ENCODE measurements at places on chromosomes 11 and 22. TPM values are rescaled to one million over a fixed set of nuclear protein-coding genes. Genes with fewer than 3 reads are reported as not detected.
A peak's percentile ranks its signal among the peaks of the same experiment; 100 is the strongest.

The MAP6 gene
- total RNA-seq = 0.17 TPM

- DNase-seq = no peak
Measured at GRCh38 chr11:78032090-78032489, 9.0 kb upstream of the KCTD14 start.

The CYB561A3 gene
- total RNA-seq = 39.3 TPM

- DNase-seq = no peak
Measured at GRCh38 chr11:30282289-30282631, 40.6 kb upstream of the ARL14EP start.

- peak; percentile 56 for DNase-seq
Measured at GRCh38 chr11:69700278-69701140, 3.3 kb downstream of the FGF19 start.

DNA sequence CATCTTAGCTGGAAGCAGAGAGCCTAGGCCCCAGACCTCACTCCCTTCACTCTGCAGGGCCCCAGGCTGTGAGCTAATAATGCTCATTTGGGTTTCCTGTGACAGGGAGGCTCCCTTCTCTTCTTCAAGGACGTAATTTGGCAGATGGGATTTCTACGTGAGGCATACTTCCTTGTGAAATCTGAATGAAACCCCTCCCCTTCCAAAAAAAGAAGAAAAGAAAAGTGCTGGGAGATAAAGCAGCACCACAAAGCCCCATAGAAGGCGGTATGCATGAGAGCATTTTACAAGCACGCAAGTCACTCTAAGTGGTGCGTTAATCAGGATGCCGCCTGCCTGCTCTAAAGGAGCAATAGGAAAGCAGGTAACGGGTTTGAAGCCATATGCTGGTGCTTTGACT lies 5.7 kb downstream of the P2RX3 start:
- no peak for DNase-seq

- no peak for DNase-seq
Measured at GRCh38 chr11:34856251-34856650, 59.9 kb downstream of the APIP start.

- peak; percentile 98 for DNase-seq
Measured at GRCh38 chr11:2825889-2826678, 59.5 kb downstream of the CDKN1C start.

DNA sequence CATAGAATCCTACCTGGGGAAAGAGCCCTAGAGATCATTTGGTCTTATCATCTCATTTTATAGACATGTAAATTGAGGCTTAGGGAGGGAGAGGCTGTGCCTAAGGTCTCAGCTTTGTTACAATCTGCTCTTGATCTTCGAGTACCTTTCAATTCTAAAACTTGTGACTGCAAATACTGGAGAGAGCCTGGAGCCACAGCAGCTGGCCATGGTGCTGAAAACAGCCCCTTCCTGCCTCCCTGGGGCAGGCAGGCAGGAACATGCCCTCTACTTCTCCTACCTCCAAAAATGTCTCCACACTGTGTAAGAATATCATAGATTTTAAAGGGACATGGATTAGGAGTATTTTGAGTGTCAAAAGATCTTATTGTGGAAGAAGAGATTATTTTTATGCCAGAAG lies 52.2 kb downstream of the C22orf42 start:
- peak; percentile 17 for DNase-seq

The CDCA5 gene
- total RNA-seq = 3.0 TPM

The ARRB1 gene
- total RNA-seq = 6.2 TPM

DNA sequence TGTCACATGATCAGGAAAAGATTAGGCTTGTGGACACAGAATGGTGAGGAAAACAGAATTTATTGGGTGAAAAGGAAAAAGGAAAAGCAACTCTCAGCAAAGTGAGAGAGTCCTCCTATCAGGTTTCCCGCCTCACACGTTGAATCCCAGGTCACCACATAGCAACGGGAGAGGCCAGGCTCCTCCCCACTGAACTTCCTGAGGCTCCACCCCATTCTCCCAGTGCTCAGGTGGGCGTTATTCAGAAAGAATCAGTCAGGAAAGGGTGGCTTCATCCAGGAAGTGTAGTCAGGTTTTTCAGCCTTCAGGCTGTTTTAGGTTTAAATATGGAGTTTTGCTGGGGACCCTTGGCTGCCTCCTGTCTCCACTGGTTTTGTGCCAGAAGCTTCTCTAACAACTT lies 66.9 kb downstream of the SPON1 start:
- no peak for DNase-seq

The SLC22A8 gene
- not detected for total RNA-seq

GRCh38 chr11:91231226-91231625 lies 993.4 kb upstream of the FAT3 start:
- peak; percentile 6 for DNase-seq

DNA sequence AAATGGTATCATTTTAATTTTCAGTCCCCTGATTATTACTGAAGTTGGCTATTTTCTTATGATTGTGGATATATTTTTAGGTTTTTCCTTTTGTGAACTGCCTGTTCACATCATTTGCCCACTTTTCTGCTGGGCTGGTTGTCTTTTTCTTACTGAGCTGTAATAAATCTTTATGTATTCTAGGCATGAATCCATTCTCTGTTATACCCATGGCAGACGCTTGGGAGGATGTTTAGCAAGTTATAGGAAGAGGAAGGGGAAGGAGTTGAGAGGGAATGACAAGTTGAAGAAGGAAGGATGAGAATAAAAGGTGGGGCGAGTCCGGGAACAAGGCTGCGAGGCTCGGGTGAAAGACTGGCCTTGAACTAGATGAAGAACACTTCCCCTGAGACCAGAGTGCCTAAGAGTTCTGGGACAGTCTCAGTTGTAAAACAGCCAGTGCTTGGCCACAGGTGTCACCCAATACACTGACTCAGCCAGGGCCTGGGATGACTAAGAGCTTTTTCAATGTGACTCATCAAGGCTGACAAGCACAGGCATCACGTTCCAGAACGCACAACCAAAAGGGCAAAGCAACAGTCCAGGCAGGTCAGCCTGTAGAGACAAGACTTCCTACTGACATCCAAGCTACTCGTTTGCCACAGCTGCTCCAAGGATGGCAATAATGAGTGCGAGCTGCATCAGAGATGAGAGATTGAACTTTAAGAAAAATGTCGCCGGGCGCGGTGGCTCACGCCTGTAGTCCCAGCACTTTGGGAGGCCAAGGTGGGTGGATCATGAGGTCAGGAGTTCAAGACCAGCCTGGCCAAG lies 35.2 kb downstream of the LRFN4 start:
- DNase-seq = peak; percentile 95

DNA sequence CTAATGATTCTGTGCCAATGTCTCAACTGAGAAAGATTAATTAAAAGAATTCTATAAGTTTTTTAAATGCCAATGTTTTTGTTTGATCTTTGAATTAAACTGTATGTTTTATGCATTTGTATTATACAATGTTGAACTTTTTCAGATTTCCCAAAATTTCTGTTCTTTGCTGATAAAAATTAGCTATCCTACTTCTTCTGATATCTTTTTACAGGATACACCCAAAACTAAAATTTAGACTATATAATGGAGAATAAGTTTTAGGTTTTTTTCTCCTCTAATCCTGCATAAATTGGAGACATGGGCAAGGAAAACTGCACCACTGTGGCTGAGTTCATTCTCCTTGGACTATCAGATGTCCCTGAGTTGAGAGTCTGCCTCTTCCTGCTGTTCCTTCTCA lies at the start of gene OR5L2:
Gene OR5L2 (plus strand): TSS at position 301 of the 400 bp plus-strand sequence. CDS start 0 bp downstream, at position 301.
- no peak for DNase-seq

GRCh38 chr11:86490582-86490981 lies 115.9 kb downstream of the CCDC81 start:
- DNase-seq = peak; percentile 38

The TMPRSS13 gene
- total RNA-seq = not detected

DNA sequence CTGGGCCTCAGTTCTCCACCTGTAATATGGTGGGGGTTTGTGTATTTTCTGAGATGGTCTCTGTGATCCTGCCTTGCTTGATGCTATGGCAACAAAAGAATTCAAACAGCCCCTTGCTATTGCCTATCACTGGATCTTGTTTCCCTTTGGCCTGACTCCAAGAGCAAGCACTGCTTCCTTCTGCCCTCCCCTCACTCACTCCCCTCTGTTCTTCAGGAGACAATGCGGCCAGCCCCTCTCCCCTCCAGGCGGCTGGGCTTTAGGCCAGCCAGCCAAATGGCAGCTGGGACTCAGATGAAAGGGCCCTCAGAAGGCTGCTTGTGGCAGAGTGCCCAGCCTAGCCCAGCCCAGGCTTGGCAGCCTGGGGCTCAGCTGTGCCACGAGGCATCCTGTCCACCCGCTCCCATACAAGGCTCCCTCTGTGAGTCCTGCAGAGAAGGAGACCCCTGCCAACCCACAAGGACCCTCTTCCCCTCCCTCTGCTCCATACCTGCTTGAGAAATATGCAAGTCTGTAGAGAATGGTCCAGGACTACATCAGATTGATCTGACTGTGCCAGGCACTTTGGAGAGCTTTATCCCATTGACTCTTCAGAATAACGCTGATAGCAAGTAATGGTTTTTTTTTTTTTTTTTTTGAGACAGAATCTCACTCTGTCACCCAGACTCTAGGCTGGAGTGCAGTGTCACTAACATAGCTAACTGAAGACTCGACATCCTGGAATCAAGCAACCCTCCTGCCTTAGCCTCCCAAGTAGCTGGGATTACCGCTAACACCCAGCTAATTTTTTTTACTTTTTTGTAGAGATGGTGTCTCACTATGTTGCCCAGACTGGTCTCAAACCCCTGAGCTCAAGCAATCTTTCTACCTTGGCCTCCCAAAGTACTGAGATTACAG lies 7.6 kb upstream of the KCTD14 start:
- peak; percentile 78 for DNase-seq
